ENCODE measurements at places on chromosomes 3 and 15. TPM values are rescaled to one million over a fixed set of nuclear protein-coding genes. Genes with fewer than 3 reads are reported as not detected.

Gene EID1
- 223 TPM for total RNA-seq

- DNase-seq: no peak
These were observed 168.1 kb upstream of the LRRN1 start for GRCh38 chr3:3631114-3631513.

Gene PRR20G
- total RNA-seq: not detected

GRCh38 chr3:36591959-36592358, 172.4 kb downstream of the DCLK3 start:
- no peak for DNase-seq

DNA sequence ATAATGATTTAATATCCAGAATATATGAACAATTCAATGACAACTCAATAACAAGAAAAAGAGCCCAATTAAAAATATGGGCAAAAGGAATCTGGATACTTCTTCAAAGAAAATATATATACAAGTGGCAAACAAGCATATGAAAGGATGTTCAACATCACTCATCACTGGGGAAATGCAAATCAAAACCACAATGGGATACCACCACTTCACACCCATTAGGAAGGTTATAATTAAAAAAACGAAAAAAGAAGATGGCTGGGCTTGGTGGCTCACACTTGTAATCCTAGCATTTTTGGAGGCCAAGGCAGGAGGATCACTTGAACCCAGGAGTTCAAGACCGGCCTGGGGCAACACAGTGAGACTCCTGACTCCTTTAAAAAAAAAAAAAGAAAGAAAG, 4.1 kb downstream of the CCDC12 start:
- peak; percentile 7 for DNase-seq

DNA sequence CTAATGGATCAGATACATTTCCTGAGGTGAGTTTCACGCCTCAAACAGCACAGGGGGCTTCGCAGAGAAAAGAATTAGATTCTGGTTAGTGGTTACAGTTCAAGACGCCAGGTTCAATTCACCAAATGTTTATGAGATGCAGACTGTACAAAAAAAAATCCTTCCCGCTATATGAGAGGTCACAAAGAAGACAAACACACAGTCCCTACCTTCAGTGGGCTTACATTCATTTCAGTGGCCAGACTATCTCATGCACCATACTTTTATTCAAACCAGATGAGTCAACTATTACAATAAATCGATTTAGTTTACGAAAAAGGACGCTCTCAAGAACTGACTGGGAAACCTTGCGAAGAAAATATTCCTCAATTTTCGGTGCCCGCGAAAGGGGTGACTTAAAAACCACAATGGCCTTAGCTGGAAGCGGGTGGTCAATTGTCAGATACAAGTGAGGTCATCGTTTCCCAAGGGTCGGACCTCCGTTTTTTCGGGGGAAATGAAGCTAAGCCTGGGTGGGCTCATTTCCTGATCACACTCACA, 695 bp downstream of the METTL6 start:
- DNase-seq: no peak

DNA sequence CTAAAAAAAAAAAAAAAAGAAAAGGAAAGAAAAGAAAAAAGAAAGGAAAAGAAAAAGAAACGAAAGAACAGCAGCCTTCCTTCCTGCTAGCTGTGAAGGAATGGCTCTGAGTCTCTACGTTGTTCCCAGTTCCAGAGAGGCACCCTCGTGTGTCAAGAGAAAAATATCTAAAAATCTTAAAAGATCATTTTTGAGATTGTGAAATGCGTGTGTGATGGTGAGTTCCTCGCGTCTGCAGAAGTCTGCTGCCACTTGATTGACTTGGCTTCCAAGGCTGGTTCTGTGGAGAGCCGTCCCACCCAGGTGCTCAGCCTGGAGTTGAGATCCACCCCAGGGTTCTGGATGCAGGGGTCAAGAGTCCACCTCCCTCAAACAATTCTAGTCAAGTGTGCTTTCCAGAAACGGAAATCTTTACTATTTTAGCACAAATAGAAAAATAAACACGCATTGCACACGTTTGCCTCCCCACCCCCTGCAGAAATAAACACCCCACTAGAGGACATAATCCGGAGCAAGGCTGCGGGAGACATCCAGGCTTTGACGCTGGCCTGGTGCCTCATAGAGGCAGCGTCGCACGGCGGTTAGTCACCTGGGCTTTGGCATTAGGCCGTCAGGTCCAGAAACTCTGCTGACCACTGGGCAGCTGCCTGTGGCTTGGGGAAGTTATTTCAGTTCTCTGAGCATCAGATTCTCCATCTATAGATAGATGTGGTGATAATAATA, 265.4 kb downstream of the FAM43A start:
- DNase-seq: no peak

Gene COLQ
- total RNA-seq: 0.99 TPM

Gene NAALADL2
- total RNA-seq: 3.1 TPM

GRCh38 chr3:191246630-191247029, 47.6 kb downstream of the OSTN start:
- DNase-seq: no peak

GRCh38 chr15:86493884-86494283, 414.2 kb downstream of the AGBL1 start:
- no peak for DNase-seq

GRCh38 chr3:172076212-172076611, 36.8 kb downstream of the FNDC3B start:
- DNase-seq: no peak

GRCh38 chr3:169186596-169186995, 476.9 kb downstream of the MECOM start:
- no peak for DNase-seq

Gene ECE2
- total RNA-seq: not detected

Gene SORD
- total RNA-seq: 13.6 TPM

- peak; percentile 53 for DNase-seq
These were observed 8.8 kb upstream of the B3GNT5 start for GRCh38 chr3:183244219-183244618.

GRCh38 chr15:59918994-59919951, 84.8 kb upstream of the FOXB1 start:
- no peak for DNase-seq

DNA sequence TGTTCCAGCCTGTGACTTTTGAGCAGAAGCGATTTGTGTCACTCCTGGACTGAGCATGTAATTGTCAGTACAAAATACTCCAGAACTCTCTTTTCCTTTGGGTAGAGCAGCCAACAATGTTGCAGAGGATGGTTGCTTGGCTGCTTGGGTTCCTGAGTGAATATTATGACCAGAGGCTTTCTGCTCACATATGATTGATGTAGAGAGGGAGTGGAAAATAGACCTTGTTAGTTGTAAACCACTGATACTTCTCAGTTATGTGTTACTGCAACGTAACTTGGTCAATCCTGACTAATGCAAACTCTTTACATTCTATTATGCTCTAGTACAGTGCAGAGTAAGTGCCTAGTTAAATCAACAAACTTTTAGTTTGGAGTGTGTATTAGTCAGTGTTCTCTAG, 322.6 kb upstream of the KCNH8 start:
- no peak for DNase-seq

Gene CCDC71
- 10.2 TPM for total RNA-seq

- DNase-seq: no peak
These were observed 98.2 kb downstream of the FBN1 start for GRCh38 chr15:48547286-48547685.

GRCh38 chr3:4504340-4505261, 11.5 kb downstream of the ITPR1 start:
- no peak for DNase-seq

- DNase-seq: no peak
These were observed 101.3 kb downstream of the THRB start for GRCh38 chr3:24393316-24393715.

Measured in left ventricle myocardium superior (tissue), 1 donor.